Trophoblast cell (in vitro differentiated cells and primary cell): ENCODE measurements at places on chromosomes 11 and 22.

DNA sequence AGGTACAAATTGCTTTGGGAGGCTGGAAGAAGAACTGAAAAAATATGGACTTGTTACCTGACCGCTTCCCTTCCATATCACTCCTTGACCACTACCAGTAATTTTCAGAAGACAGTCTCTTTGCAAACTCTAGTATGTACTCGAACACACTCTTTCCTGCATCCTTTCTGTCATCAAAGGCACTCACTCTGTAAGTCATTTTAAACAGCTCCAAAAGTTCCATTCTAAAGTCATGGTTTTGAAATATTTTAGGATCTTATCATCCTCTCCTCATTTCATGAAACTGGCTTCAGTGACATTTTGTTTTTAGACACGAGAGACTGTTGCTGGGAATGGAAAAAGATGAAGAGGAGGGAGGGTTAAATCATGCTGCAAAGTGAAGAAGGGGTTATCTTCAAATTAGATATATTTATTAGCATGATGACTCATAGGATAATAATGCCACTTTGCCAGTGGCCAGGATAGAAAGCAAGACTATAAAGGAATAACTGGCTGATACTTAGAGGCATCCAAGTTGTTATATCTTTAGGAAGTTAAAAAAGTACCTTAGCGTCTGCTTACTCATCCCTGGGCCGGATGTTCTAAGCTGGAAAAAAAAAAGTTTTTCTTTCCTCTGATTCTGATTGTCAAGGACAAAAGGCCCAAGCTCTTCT is 549.3 kb downstream of the METTL15 start:
- DNase-seq = peak; percentile 9

DNA sequence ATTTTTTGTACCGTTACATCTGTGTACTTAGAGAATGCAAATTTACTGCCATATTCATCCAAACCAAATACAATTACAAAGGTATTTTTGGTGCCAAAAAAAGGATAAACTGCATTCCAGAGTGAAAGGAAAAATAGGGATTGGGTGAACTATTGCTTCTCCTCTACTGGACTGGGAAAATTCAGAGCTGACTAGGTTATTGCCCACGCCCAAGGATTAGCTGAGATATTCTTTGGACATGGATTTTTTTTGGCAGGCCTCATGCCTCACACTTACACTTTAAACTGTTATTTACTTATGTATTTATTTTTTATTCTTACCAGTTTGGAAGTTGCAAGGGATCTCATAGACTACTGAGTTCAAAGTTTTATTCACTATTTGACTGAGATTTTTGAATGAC is 76.3 kb upstream of the DDI1 start:
- DNase-seq = no peak

- DNase-seq = no peak
Measured at GRCh38 chr22:32990187-32990586, 68.0 kb downstream of the SYN3 start.

GRCh38 chr11:116454020-116454645 is 318.7 kb downstream of the BUD13 start:
- peak; percentile 35 for DNase-seq

- no peak for DNase-seq
Measured at GRCh38 chr11:59778122-59778521, 22.9 kb downstream of the STX3 start.

DNA sequence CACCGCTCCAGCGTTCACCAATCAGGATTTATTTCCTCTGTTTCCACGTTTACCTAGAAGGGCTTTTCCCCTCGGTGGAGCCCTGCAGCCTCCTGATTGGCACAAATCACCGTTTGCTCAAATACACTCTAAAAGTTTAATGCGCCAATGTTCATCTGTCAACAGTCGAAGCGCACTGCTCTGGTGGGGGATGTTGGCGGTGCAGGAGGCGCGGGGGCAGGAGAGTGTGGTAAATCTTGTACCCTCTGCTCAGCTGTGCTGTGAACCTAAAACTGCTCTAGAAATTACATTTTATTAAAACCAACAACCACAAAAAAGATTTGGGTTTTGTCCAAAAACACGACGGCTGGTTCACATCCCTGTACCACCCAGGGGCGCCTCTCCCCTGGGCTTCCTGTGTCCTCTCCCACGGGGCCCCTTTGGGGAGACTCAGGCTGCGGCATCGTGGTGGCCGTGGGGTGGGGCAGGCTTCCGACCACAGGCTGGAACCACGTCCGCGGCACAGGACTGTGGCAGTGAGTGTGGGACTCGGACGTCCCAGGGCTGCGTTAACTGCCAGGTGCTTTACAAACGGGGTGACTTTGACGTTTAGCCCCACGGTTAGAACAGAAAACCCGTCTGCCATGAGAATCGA is 13.5 kb downstream of the TTLL8 start:
- DNase-seq = no peak

DNA sequence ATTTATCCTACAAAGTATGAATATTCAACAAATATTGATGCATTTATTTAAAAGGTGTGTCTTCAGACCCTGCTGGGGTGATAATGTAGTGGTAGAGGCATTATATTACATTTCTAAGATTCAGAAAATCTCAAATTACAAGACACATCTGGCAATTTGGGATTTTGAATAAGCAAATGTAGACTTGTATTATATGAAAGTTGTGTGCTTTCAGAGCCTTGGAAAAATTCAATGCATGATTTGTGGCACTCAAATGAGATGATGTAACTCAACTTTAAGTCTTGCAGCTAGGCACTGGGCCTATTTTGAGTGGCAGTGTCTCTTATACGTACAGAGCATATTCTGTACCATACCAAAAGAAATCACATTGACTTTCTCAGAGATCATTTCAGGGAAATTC is 214.4 kb downstream of the ETS1 start:
- DNase-seq = no peak

GRCh38 chr11:66951135-66951534 is 7.0 kb downstream of the PC start:
- DNase-seq = no peak

GRCh38 chr22:44213489-44214043 is 32.8 kb downstream of the PARVG start:
- no peak for DNase-seq

DNA sequence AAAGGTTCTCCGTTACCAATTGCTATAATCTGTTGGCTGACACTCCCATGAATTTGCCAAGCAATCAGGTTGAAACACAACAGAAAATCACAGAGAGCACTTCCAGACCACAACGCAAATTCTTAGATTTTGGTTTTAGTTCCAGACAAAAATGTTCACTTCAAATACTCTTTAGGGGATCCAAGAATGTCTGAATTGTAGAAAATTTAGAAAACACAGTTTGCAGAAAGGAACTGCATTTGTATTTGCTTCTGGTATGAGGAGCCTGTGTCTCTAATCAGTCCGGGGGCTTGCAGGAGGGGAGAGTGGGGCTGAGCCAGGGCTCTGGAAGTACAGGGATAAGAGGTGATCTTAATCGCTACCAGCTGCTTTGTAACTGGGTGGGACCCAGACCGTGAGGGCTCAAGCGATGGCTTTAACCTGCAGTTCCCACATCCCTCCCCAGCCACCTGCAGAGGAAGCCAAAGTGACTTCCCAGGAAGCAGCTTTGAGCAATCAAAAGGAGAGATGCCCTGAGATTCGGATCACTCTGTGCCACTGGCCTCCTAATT is 18.7 kb downstream of the SCUBE2 start:
- peak; percentile 35 for DNase-seq

- peak; percentile 87 for DNase-seq
Measured at GRCh38 chr11:107704451-107704850, 7.4 kb downstream of the SLN start.

DNA sequence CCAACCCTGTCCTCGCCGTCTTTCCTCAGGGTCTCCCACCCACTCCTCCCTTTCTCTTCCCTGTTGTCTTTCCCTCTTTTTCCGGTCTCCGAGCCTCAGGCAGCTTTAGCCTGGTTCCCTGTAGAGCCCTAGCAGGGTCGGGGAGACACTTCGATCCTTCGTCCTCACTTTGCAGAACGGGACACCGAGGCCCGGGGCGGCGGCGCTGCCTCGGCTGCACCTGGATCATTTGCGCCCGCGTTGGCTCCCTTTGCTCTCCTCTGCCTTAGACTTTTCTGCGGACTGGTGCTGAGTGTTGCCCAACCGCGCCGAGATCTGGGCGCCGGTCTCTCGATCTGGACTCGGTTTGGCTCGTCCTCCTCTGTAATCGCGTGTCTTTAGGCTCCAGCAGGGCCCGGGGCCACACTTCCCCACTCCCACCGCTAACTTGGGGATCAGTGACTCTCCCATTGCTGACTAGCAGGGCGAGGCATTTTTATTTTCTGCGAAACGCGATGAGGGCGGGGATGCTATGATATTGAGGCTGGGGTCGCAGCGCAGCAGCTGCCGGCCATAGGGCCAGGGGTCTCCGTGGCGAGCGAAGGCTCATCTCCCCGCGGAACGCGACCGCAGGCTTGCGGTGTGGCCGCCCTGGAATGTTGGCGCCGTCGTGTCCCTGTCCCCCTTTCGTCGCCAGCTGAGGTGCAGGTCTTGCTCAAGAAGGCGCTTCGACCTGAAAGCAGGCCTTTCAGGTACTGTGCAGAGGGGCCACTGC is 1.6 kb upstream of the E2F8 start:
- DNase-seq = peak; percentile 25

DNA sequence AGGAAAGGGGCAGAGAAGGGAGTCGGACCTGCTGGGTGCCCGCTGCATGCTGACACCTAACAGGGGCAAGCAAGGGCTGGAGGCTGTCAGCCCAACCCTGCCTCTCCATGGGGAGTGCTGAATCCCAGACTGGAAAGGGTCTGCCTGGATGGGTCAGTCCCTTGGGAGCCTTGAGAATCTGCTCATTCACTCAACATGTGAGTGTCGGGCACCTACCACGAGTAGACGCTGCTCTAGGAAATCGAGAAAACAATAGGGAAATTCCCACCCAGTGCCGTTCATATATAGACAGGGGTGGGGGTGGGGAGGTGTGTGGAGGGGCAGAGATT is 4.4 kb upstream of the CTSD start:
- no peak for DNase-seq

DNA sequence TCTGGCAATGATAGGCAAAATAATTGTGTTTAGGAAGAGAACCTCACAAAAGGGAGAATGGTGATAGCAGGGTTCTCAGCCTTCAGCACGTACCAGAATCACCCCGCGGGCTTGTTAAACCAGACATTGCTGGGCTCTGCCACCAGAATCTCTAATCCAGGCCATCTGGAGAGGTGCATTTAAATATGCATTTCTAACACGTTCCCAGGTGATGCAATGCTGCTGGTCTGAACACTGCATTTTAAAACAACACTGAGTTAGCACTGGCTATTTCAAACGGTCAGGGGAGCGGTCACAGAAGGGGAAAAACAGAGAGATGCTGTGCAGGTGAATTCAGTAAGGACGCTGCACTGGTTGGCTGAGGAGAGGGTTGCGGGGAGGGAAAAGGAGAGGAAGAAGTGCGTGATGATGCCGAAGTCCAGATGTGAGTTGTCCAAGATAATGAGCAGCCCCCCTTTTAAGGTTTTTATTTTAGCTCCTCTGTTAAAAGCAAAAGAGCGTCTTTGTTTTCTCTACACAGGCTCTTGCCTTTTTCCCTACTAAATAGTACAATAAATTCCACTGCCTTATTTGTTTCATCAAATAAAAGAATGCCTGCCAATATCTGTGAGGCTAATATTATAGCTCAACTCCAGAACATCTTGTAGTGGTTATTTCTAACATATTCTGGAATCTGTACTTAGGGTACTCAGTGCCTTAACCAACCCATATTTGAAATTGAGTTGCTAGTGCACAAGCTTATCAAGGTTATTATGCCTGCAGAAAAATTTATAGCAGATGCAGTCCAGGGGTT is 109.6 kb upstream of the POU2AF2 start:
- peak; percentile 14 for DNase-seq

GRCh38 chr11:112260490-112260889 is at the start of gene PLET1:
Gene PLET1 (minus strand): TSS chr11:112260860. CDS start chr11:112260589, 271 bp downstream.
- DNase-seq = no peak

GRCh38 chr11:121310908-121311307 is 18.3 kb downstream of the SC5D start:
- DNase-seq = no peak

DNA sequence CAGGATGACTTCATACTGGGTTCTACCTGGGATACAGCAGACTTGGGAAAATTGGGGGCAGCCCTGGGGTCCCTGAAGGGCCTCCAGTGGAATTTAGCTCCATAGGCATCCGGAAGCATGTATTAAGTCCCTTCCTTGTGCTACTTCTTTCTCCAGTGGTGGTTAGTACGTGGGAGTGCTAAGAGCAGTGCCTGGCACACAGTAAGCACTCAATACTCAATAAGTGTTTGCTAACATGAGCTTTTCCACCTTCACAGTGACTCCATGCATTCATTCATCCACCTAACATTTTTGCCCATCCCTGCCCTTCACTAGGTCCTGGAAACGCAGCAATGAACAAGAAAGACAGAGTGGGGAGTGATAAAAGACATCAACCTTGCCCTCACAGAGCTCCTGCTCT is 120.5 kb downstream of the MN1 start:
- no peak for DNase-seq

GRCh38 chr11:18368221-18368620 is 26.1 kb upstream of the LDHA start:
- DNase-seq = peak; percentile 92

DNA sequence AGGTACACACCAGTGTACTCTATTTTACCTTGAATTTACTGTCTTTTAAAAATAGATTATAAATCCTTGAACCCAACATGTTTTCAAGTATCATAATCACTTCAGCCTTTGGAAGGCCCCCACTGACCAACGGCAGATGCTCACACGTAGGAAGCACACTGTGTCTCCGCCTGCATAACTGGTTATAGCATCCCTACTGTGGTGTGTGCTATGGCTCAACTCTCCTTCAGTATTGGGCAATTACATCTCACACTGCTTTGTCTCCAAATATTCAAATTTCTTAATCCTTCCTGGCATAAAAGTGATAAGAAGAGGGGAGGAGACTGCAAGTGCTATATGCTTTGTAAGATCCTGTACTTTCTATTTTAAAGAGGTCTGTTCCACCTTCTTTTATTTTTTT is 165.7 kb downstream of the CADM1 start:
- DNase-seq = no peak

GRCh38 chr11:120334894-120335462 is 1.2 kb upstream of the ARHGEF12 start:
- peak; percentile 64 for DNase-seq

DNA sequence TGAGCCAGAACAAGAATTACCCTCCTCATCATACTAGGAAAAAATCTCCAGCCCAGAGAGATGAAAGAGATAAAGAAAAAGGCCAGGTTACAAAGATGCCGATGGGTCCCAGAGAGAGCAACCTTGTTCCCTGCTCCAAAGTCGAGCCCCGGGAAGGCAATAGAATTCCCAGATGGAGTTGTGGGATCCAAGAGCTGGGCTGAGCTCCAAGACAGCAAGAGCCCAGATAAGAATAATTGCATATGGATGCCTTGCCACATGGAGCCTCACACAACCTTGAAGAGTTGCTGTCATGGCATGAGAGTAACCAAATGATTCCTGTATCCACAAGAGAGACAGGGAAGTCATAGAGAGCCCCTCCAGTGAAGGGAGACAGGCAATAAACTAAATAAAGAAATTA is 30.9 kb downstream of the IL10RA start:
- DNase-seq = no peak

GRCh38 chr11:129849447-129850130 is 33.9 kb downstream of the TMEM45B start:
- peak; percentile 79 for DNase-seq

- no peak for DNase-seq
Measured at GRCh38 chr11:1852877-1853276, at the start of gene LSP1. Gene LSP1 (plus strand): TSS chr11:1853084. CDS start chr11:1853145, 61 bp downstream.

GRCh38 chr22:49152127-49152938 is 675.3 kb downstream of the BRD1 start:
- no peak for DNase-seq
